Stimulated activated CD4-positive, alpha-beta T cell treated with anti-CD3 and anti-CD28 coated beads, Interleukin-15, amount 100 ng/mL, for 1 hour (primary cell): ENCODE measurements at places on chromosomes 5 and 9.

GRCh38 chr5:7676455-7676854, 174.5 kb downstream of the CFAP90 start:
- DNase-seq = no peak

GRCh38 chr5:78829811-78830527, 155.1 kb downstream of the ARSB start:
- DNase-seq = no peak

DNA sequence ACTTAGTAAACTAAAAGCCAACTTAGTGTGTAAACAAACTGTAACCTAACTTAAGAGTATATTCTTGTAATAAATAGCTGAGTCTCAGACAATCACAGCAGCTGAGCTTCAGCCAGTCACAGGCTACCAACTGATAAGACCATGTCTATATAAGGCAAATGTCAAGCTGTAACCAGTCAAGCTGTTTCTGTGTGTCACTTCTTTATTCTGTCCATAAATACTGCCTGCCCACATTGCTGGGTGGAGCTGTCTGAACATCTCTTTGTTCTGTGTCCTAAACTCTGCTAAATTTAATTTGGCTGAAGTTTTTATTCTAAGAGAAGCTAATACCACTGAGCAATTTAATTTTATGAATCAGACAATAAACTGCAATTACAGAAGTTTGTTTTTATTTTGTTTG, 412.1 kb upstream of the CDH10 start:
- no peak for DNase-seq

- DNase-seq = no peak
Measured at GRCh38 chr9:74589576-74589975, 92.4 kb downstream of the RORB start.

GRCh38 chr9:98457726-98458370, 202.4 kb upstream of the TBC1D2 start:
- DNase-seq = no peak

GRCh38 chr5:90113108-90113507, 296.4 kb downstream of the CETN3 start:
- DNase-seq = no peak

- DNase-seq = no peak
Measured at GRCh38 chr5:1166370-1166769, 35.0 kb upstream of the SLC6A19 start.

DNA sequence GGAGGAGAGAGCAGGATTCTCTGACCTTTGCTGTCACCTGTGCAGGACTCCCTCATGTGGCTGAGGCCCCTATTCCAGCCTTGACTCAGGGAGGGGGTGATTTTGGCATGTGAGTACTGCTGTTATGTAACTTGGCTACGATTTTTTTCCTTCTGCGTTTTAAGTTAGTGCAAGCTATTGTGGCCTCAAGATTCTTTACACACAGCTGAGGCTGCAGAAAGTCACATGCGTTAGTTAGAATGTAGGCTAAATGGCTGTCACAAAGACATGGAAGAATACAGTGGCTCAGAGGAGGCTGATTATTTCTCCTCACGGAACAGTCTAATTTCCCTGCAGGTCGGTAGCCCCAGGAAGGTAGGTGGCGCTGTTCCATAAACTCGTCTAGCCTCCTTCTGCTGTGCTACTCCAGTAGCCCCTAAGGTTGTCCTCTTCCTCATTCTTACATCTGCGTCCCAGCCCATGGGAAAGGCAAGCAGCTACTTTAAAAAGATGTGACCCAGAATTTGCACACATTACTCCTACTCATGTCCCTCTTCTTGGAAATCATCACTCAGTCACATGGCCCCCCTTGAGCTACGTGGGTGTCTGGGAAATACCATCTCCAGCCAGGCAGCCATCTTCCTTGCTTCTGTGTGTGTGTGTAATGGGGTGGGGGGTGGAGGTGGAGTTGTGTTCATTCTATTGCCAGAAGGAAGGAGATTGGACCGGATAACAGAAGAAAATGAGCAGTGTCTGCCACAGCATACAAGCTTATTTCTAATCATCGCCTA, 486.6 kb downstream of the CCDC171 start:
- DNase-seq = no peak

- no peak for DNase-seq
Measured at GRCh38 chr5:32625547-32625946, 40.2 kb downstream of the SUB1 start.

DNA sequence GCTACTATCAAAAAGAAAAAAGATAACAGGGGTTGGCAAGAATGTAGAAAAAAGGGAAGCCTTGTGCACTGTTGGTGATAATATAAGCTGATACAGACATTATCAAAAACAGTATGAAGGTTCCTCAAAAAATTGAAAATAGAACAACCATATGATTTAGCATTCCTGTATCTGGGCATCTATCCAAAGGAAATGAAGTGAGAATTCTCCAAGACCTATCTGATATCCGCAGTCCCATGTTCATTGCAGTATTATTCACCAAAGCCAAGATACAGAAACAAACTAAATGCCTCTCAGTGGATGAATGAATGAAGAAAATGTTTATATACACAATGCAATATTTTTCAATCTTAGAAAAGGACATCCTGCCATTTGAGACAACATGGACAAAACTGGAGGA, 1943.3 kb downstream of the MAT2B start:
- DNase-seq = no peak

DNA sequence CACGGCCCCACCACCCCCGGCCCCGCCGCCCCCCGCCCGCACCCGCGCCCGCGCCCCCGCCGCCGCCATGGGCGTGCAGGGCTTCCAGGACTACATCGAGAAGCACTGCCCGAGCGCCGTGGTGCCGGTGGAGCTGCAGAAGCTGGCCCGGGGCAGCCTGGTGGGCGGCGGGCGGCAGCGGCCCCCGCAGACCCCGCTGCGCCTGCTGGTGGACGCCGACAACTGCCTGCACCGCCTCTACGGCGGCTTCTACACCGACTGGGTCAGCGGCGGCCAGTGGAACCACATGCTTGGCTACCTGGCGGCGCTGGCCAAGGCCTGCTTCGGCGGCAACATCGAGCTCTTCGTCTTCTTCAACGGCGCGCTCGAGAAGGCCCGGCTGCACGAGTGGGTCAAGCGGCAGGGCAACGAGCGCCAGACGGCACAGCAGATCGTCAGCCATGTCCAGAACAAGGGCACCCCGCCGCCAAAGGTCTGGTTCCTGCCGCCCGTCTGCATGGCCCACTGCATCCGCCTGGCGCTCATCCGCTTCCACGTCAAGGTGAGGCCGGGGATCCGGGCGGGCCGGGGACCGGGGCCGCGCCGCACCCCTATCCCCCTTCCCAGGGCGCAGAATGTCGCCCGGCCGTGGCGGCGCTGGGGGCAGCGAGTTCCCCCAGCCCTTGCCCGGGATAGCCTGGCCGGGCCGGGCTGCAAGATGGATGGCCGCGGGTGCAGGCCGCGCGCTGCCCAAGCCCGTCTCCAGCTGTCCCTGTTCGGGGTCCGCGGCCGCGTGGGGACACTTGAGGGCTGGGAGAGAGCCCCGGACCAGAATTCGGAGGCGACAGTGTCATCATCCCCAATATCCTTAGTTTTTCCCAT, 594 bp downstream of the FAM120A start:
- DNase-seq = peak; percentile 31

GRCh38 chr5:176538230-176538988, 1.2 kb upstream of the RNF44 start:
- DNase-seq = no peak

- no peak for DNase-seq
Measured at GRCh38 chr9:36992501-36993316, 41.4 kb downstream of the PAX5 start.

- DNase-seq = no peak
Measured at GRCh38 chr9:97321691-97322090, 14.2 kb downstream of the CCDC180 start.

DNA sequence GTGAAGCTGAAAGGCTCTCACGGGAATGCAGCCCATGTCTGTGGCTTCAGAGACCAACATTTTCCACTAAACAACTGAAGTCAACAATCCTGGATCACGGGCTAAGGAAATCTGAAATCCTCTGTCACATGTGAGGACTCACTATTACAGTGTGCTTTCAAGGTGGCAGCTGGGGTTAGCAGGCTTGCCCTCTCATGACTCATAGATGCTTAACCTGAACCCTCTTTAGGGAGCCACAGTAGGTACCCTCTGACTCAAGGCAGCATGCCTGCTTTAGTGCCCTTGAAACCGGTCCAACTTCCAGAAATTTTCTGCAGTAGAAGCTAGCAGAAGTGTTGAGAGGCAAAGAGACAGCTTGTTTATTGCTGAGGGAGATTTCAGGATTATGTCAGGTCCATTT, 232.5 kb downstream of the GABRB2 start:
- DNase-seq = no peak

- no peak for DNase-seq
Measured at GRCh38 chr5:132363431-132364112, 5.9 kb upstream of the SLC22A5 start.

DNA sequence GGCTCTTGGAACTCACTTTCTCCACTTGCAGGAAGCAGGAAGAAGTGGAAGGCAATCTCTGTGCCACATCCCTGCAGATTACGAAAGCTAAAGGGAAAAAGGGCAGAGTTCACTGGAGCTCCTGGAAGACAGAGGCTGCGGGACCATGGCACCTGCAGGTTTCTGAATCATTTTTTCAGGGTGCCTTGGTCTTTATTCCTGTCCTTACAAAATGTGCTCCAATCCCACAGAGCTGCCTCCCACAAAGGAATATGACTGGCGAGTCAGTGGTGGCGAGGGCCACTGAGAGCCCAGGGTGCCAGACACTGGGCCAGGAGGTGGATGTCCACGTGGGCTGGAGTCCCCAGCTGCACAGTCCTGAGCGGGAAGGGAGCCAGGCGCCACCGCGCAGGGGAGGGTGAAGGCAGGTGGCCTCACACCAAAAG, 183.0 kb downstream of the FANCC start:
- DNase-seq = no peak

- no peak for DNase-seq
Measured at GRCh38 chr9:6049798-6050197, 34.4 kb upstream of the RANBP6 start.

GRCh38 chr9:19800884-19801283, 12.0 kb upstream of the SLC24A2 start:
- no peak for DNase-seq

GRCh38 chr5:176664886-176665285, 17.6 kb downstream of the TSPAN17 start:
- no peak for DNase-seq

- no peak for DNase-seq
Measured at GRCh38 chr5:1489754-1490153, 34.0 kb downstream of the LPCAT1 start.

- no peak for DNase-seq
Measured at GRCh38 chr9:13386935-13387733, 107.6 kb upstream of the MPDZ start.

GRCh38 chr5:125654392-125654791, 768.8 kb upstream of the GRAMD2B start:
- DNase-seq = no peak

DNA sequence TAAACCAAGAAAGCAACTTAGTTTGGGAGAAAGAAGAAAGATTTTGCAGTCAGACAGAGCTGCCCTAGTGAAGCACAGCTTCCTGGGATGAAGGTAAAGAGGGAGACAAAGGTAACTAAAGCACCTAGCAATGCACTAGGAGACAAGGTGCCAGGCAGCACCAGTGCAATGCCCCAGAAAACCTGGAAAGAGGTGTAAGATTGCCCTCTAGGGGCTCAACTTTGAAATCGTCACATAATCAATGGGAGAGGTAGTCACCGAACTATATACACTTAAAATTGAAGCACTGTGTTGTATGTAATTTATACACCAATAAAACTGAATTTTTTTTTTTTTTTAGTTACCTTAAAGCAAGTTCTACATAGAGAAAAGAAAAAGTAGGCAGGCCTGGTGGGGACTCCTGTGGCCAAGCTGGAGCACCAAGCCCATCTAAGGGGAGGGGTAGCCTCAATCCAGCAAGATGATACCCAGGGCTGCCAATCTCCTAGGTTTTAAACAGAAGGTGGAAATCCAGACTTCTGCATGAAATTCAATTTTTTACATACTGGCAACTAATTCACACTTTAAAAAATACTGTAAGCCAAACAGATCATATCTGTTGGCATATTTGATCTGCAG, 48.2 kb downstream of the CDK5RAP2 start:
- DNase-seq = no peak

DNA sequence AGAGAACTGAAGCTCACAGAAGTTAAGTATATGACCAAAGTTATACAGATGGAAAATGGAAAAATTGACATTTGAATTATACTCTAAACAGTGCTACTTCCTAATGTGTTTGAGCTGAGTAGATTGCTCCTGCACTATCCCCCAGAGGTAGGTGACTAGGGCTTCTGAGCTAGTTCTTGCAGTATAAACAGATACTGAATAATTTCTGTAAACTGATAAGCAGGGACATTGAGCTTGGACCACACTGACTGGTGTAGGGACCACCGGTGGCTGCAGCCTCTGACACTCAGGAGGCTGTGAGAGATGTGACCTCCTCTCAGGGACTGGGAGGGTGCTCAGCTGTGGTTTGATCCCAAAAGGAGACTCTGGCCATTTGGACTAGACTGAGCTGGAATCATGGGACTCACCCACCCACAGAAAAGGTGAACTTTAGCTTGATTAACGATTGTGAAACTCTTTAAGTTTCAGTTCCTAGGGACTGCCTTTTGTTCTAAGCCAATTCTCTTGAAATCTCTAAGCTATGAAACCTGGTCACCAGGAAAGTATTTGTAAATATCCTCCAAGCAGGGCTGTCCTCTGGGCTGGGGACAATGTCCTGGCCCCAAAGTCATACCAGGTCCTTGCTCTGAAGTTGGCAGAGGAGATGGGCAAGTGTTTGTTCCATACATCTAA, 291.5 kb downstream of the SEC61B start:
- no peak for DNase-seq

- no peak for DNase-seq
Measured at GRCh38 chr5:128121651-128122050, 38.1 kb downstream of the SLC12A2 start.

- no peak for DNase-seq
Measured at GRCh38 chr9:93964685-93965084, 9.5 kb upstream of the BARX1 start.

DNA sequence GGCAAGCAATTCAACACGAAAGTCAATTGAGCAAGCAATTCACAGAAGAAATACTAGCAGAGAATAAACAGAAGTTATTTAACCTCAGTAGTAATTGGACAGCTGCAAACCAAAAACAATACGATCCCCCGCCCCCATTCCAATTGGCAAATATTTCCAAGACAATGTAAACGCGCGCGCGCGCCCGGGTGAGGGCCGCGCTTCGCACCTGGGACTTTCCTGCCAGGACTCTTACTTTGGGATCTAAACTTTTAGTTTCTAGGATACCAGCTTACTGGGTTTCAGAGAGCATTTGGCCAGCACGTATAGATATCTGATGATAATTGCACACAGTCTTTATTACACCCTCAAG, 8.6 kb downstream of the RUFY1 start:
- no peak for DNase-seq

DNA sequence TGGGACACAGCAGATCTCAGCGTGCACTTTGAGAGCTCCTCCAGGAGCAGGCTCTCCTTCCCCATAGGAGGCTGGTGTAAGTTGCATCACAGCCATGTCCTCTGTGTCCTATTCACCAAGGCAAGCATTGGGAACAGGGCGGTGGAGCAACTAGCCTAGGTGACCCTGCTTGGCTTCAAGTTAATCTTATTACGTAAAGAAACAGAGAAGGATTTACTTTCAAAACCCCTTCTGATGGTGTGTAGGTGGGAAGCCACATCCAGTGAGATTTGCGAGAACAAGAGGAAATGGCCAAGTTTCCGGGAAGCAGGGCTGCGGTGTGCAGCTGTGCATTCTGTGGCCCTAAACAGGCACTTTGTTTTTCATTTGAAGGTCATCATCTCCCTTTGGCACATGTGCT, 80.2 kb downstream of the TRIO start:
- DNase-seq = no peak
